NCI-H1105 treated with DMSO at 0.1 percent for 48 hours (cell line): ENCODE measurements at places on chromosomes 1 and 21.

- DNase-seq: no peak
Observed at GRCh38 chr1:8409606-8410005, 91.7 kb downstream of the SLC45A1 start.

DNA sequence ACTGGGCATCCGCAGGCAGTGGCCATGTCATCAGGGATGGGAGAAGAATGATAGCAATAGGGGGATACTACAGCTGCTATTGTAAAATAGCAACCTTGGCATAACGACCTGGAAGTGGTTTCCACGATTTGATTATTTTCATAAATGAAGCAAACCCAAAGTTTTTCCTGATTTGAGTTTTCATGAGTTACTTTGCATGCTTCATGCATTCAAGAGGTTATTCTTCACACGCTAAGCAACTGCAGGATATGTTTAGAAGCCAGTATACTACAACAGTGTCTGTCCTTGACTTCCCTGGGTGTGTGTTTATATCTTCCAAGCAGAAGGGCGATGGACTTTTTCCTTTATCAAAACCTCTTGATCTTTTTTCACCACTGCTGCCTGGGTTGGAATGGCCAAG is 281.1 kb upstream of the DUSP10 start:
- DNase-seq: no peak

DNA sequence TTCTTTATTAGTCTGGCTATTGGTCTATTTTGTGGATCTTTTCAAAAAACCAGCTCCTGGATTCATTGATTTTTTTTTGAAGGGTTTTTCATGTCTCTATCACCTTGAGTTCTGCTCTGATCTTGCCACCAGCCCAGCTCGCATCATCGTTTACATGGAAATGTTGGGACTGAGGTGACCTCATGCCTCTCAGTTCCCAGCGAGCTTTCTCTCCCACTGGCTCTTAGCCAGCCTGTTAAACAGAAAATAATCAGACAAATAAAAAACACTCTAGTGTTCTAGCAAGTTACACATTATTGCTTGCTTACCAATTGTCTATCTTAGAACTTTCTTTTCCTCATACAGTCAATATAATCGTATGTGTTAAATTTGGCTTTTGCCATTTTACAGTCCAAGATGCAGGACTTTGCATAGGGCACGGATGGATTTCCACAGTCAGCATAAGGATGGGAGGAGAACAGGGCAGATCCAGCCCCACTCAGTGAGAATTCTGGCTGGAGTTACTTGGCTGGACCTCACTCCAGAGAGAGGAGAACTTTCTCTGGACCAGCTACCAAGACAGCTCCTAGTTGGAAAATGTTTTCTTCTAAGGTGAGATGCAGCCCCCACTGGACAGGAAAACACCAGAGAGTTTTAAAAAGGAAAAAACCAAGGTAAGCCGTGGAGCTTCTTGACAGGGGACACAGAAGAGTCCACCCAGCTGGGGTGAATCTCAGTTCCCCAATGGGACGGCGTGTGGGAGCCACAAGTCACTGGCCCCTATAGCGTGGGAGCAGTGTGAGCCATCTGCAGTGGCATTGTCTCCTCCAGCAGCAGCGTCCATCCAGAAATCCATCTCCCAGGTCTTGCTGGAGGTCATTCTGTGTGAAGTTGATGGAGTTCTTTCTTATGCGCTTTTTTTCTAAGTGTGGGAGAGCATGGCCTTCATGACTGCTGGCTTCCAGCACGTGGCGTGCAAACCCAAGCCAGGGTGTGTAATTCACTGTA is 17.6 kb downstream of the PGBD2 start:
- DNase-seq: no peak

DNA sequence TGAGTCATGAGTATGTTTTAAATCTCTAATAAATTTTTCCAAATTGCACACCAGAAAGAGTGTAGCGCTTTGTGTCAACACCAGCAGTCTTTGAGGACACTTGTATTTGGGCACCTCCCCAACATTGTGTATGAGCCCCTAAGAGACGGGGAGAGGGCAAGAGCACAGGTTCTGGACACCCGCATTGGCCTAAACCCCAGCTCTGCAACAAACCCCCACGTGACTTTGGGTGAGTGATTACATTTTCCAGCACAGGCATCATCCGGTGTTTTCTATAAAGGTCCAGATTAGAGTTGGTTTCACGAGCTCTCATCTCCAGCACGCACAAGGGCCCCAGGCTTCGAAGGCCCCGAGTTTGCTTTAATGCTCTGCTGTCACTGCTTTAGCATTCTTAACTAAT is 66.3 kb upstream of the SLC45A1 start:
- no peak for DNase-seq

DNA sequence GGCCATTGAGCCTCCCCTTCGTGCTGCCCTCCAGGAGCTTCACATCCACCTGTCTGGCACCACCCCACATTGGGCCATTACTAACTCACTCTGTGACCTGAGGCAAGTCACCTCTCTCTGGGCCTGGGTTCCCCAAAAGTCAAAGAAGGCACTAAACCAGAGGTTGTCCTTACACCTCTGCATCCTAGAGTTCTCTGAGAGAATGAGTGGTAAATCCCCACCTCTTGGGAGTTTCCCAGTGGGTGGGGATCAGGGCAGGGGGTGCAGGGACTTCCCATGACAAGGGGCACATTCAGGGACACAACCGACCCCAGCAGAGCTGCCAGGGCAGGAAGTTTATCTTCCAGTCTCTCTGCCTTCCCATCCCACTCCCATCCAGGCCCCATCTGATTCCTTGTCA is 99.7 kb downstream of the EPHB2 start:
- no peak for DNase-seq

DNA sequence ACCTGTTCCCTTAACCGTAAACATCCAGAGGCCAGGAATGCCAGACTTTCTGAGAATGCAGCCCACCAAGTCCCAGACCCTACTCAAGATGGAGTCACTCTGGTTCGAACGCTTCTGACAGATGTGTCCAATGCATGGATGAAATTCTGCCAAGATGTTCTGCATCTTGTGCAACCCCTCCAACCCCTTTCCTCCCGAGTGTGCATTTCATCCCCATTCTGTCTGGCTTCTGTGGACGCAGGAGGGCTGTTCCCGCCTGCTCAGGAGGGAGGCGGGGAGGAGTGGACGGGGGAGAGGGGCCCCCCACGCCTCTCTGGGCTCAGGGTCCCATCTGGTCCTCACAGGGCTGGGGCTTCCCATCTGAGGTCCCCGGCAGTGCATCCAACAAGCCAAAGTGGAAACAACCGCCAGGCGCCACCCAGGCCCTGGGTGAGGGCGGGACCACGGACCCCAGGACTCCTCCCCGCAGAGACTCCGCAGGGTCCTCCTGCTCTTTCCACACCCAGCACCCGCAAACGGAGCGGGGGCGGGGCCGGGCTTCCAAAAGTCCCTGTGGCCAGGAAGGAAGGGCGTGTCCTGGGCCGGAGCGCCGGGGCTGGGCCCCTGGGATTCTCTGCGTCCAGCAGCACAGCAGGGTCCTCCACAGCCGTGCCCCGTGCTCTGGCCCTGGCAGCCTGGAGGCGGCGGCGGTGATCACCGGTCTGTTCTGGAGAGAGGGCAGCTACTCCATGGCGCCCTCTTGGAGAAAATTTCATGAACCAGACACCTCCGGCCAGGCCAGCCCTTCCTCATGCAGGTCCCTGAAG is 27.8 kb upstream of the SUMO3 start:
- no peak for DNase-seq

- no peak for DNase-seq
Observed at GRCh38 chr1:189550498-189550897, 927.2 kb downstream of the BRINP3 start.

DNA sequence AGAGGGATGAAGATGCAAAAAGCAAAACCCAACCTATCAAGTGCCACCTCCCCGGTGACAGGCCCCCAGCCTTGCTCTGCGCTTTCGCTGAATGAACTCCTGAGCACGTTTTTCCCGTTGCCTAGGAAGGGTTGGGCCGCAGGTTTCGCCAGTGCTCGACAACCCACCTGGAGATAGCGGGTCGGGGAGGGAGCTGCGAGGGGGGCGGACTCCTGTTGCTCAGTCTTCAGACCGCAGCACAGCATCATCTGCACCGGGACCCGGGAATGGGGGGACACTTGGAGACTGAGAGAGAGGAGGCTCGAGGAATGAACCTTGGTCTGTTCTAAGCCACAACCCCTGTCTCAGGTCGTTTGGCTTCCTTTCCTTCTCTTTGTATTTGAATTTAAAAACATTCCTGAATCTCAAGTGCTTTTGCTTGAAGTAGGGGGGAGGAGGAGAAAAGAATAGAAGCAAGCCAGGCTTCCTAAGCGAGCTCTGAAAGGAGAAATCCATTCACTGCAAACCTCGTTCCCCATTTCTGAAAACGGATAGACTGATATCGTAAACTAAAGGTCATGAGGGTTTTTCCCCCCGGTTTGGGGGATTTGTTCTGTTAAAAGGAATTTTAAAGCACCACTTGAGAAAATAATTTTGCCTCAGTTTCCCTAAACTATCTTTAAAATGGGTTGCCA is 1.2 kb downstream of the AK5 start:
- peak; percentile 39 for DNase-seq

- no peak for DNase-seq
Observed at GRCh38 chr1:91929250-91929649, 20.0 kb upstream of the BRDT start.

DNA sequence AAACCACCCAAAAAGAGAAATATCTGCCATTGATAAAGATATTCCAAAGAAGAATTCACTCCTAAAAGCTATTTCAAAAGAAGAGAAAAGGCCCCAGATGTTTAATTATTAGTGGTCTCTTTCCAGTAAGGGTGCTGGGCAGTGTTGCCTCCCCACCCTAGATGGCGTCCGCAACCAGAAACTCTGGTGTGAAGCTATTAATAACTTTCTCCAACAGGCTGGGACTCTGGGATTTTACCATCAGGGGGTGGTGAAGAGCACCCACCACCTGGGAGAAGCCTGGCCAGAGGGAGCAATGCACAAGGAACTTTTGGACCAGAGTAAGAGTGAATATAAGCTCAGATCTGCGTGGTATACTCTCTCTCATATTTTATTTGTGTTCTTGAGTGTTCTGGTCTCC is 115.4 kb upstream of the TIAM1 start:
- no peak for DNase-seq

DNA sequence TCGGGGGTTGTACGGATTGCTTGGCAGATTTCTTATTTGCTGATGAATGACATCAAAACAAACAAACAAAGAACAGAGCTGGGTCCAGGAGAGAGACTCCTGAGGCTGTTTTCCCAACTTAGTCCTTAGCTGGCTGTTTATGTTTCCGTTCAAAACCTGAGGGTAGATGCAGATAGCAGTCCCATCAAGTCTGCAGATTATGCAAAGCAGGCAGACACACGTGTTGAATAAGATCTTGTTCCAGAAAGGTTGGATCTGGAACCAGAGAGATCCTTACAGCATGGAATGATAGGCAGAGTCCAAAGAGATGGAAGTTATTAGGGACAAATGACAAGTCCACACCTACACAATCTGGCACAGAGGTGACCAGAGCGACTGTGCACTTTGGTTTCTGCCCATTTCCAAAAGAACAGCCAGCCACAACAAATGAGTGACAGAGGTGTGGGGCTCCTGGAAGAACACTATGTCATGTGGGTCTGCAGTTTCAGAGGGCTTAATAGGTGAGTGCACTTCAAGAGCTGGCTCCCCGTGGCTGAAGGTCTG is 65.5 kb downstream of the MAN1C1 start:
- DNase-seq: no peak

GRCh38 chr1:201742476-201742875 is 86.5 kb upstream of the IPO9 start:
- no peak for DNase-seq

GRCh38 chr1:19635646-19636045 is 8.5 kb upstream of the NBL1 start:
- no peak for DNase-seq

- peak; percentile 10 for DNase-seq
Observed at GRCh38 chr1:248807067-248807737, 18.5 kb downstream of the SH3BP5L start.

GRCh38 chr1:204335085-204335484 is 24.6 kb downstream of the PLEKHA6 start:
- DNase-seq: peak; percentile 71

DNA sequence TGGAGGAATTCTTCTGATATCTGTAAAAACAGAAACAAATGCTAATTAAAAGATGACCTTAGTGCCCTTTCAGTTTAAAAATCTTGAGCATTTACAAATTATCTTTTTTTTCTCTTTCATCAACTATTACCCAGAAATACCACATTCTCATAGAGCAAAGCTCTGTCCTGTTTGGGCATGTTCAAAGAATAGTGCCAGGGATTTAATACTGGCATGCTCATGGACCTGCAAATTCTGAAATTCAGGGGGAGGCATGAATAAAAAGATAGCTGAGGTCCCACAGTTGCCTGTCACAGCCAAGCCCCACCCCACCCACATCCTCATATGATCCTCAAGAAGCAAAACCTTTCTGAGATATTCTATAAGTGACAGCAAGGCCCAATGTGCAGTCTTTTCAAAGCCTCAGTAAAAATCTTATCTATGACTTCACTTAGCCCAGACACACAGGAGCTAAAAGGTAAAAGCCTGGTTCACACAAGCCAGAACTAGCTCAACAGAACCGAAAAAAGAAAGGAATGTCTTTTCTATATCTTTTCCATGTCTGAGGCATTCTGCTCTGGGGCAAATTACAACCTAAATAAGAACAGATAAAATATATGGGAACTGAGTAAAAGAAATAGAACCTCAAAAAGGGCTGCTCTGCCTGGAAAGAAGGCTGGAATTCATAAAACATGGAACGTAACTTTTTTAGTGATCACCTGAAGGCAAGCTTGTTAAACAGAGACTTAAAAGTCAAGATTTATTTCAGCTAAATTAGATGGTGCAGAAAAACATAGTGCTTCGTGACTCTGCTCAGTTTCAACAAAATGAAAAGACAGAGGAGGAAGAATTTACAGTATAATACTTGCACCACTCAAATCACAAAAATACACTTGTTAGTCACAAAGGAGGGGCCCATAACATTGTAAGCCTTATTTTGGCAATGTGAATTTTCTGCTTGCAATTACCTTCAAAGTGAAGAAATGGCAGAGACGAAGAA is 11.0 kb downstream of the WLS start:
- DNase-seq: no peak

DNA sequence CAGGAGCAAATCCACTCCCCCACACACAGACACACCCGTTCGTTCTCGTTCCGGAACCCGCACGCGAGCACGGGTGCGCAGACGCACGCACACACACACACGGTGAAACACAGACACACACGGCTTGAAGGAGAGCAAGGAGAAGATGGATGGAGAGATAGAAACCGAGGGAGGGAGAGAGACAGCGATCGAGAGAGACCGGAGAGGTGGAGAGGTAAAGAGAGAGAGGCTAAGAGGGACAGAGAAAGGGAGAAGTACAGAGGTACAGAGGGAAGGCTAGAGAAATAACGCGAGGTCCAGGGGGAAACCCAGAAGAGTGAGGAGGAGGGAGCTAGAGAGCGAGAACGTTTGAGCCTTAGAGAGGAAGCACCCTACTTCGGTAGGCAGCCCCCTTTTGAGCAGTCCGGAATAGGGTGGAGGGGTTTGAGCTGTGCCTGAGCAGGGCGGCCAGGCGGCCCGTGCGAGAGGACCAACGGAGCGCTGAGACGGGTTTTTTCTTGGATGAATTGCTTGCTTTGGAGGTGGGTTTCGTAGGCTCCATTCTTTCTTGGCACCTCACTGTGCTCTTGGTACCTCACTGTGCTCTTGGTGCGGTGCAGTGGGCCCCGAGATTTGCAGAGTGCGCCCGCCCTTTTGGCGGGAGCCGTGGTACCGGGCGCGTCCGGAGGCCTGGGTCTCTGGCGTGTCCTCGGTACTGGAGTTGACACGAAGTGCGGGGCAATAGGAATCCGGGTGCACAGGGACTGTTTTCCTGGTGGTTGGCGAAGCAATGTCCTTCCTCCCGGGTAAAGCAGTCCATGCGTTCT is 88.4 kb upstream of the RHOU start:
- peak; percentile 15 for DNase-seq

- no peak for DNase-seq
Observed at GRCh38 chr1:114299331-114299975, 145.8 kb upstream of the SYT6 start.

- DNase-seq: no peak
Observed at GRCh38 chr1:10685196-10685807, 111.1 kb downstream of the CASZ1 start.
